ENCODE measurements at places on chromosomes 7 and 10.

DNA sequence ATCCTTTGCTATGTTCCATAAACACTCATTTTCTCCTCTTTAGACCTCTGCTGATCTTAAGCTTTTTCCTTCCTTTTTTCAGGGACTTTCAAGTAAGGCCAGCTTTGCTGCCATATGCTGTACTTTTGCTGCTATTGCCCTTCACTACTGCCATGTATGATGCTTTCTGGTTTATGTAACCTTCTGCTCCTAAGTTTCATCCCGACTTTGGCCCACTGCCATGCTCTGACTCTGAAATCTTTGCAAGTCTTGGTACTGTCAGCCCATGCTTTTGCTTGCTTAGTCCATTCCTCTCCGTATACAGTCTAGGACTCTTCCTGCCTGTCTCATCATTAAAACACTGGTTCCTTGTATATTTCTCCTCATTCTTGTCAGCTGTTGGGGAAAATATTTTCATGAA, 152.4 kb downstream of the RNF133 start:
- no peak for DNase-seq

GRCh38 chr7:18163091-18163490, 135.4 kb upstream of the PRPS1L1 start:
- no peak for DNase-seq

- DNase-seq: no peak
Measured at GRCh38 chr7:27723085-27723484, 16.9 kb upstream of the TAX1BP1 start.

DNA sequence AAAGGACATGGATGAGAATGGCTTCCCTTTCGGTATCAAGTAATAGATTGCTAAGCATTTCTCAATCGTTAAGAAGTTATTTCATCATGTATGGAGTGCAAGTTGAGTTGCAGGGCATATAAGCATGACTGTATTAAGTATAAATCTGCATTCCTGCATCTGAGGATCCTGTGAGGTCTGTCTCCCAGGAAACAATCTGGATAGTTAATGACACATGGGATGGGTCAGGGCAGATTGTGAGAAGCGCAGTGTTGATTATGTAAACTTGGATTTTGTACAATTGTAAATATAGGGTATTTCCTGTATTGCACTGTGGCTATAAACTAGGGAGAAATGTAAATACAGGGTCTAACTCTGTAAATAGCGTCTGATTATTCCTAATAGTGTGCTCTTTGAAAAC, 102.6 kb downstream of the PLXDC2 start:
- DNase-seq: no peak

DNA sequence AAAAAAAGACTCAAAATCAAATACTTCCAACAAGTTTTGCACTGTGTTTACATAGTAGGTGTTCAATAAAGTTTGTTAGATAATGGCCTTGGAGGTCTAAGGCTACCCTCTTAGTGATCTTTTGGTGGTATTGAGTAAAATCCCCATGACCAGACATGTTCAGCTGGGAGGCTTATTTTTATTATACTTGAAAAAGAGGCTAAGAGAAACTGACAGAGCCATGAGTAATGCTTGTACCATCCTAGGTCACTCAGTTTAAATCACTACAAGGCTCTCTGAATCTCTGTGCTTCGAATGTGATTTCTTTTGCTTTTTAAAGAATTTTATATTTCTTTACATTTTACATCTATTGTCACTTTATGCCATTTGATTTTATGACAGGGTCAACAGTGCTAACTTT, 90.5 kb downstream of the TWIST1 start:
- DNase-seq: no peak

- DNase-seq: no peak
Measured at GRCh38 chr7:99748846-99749579, 14.0 kb upstream of the CYP3A7 start.

DNA sequence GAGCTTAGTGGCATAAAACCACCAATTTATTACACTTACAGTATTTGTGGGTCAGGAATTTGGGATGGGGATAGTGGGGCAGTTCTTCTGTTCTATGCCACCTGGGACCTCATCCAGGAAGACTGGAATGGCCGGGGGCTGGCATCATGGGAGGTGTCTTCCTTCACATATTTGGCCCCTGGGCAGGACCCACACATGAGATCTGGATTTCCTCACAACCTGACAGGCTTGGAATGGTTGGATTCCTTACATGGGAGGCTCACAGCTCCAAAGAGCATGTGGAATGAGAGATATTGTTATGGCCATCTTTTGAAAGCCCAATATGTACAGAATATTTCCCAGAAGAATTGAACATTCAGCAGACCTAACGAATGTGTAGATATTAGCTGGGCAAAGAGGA, 21.9 kb downstream of the LSMEM1 start:
- DNase-seq: no peak

DNA sequence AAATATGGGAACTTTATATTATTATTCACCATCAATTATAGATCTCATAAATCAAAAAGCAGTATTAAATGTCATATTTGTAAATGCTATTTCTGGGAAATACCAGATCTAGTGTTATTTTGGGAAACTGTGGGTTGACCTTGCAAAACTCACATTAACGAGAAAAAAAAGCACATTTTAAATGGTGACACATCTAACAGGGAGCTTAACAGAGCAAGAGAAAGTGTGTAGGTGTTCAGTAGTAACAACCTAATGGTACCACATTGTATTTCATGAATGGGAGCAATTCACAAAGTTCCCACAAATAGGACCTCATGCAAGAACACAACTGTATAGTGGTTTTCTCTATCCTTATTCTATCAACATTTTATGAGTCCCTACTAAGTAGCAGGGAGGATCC, 26.2 kb upstream of the HDAC9 start:
- no peak for DNase-seq

DNA sequence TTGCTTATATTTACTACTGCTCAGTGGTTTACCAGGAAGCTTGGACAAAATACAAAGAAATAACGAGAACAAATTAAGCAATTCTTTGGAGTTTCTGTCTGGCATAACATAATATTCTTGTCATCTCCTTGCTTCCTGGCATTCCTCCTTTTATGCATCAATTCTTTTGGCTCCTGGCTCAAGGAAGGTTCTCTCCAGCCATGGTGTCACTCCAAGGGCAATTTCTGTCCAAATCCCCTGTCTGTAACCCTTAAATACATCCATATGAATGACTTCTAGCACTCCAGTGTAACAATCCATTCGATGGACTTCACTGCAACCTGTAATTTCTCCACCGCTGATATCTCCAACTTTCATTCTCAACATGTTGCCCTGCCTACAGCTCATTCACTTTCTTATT, 617.7 kb upstream of the ANKRD30A start:
- DNase-seq: no peak

DNA sequence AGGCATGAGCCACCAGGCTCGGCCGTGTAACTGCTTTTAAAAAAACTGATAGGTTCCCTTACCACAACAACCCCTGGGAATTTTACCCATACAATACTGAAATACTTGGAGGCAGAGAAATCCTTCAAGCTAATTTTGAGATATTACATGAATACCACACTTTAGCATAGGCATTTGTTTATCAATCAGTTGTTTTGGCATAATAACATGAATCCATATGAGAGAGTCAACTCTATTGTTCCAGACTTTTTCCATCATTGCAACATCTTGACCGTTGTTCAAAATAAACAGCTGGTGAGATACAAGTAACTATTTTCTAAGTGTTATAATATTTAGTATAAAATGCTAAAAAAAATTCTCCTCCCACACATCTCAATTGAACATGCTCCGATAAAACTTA, 36.8 kb downstream of the LAMB4 start:
- no peak for DNase-seq

- DNase-seq: no peak
Measured at GRCh38 chr7:26614503-26614902, 249.9 kb downstream of the SKAP2 start.

DNA sequence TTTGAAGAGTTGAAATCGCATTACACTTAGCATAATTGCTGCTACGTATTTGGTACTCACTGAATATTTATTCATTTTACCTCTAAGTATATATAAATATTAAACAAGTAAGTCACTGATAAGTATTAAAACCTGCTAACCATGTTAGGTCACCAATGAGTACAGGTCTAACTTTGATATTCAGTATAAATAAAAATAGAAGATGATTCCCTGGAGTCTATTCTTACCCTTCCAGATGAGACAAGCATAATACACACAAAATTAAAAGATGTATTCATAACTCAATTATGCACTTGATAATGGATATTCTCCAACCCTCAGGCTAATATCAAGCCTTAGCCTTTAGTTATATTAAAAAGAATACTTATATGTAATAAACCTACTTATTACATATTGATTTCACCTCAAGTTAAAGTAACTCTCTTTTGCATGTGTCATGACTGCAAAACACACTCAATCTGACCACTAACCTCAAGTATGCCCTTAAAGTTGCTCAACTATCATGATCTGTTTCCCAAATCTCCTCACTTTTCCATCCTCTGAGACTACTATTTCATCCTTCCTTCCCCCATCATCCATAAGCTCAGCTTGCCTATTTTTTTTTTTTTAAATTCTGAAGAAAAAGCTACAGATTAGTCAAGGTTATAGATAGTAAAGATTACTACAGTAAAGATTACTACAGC, 46.8 kb downstream of the IPMK start:
- no peak for DNase-seq
